ENCODE measurements at places on chromosomes 4 and X.

- H3K4me3 ChIP-seq: no peak overlapping the region
- peak; percentile 46 for DNase-seq
- H3K27ac ChIP-seq: no peak overlapping the region
- H3K27me3 ChIP-seq: no peaks in the 10 kb centered on the region
Measured at GRCh38 chr4:1505511-1506460, 99.5 kb upstream of the NKX1-1 start.

GRCh38 chr4:7745301-7745885 is 194.3 kb downstream of the AFAP1 start:
- H3K27me3 ChIP-seq: no peaks in the 10 kb centered on the region
- no peak overlapping the region for H3K27ac ChIP-seq
- H3K36me3 ChIP-seq: no peaks in the 10 kb centered on the region
- DNase-seq: no peak

DNA sequence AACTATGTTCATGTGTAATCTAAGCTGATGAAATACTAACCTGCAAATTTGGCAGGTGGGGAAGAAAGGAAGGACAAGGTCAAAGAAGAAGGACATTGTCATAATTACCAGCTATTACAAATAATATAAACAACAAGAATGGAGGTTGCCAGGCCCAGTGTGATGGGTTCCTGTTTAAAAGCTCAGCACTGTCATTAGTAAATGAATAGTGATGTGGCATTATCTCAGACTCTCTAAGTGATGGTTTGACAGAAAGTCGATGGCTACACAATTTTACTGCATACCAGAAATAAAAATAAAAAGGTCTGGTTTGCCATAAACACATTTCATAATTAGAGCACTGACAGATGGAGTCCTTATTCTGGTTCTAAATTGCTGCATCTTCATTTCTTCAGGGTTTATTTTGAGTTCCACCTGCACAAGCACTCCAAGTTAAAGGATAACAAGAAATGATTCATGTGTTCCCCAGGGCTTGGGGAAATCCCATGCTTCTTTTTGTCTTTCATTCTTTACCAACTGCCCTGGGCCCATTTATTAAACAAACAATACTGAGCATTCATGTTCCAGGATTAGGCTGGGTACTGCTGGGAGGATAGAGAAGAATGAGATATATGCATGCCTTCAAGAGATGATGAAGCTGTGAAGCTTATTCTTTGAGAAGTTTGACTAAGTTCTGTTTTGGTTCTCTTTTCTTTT is 367.8 kb upstream of the RASGEF1B start:
- no peak overlapping the region for H3K4me3 ChIP-seq
- H3K36me3 ChIP-seq: no peaks in the 10 kb centered on the region
- no peak overlapping the region for H3K27ac ChIP-seq
- DNase-seq: no peak
- no peaks in the 10 kb centered on the region for H3K4me1 ChIP-seq

DNA sequence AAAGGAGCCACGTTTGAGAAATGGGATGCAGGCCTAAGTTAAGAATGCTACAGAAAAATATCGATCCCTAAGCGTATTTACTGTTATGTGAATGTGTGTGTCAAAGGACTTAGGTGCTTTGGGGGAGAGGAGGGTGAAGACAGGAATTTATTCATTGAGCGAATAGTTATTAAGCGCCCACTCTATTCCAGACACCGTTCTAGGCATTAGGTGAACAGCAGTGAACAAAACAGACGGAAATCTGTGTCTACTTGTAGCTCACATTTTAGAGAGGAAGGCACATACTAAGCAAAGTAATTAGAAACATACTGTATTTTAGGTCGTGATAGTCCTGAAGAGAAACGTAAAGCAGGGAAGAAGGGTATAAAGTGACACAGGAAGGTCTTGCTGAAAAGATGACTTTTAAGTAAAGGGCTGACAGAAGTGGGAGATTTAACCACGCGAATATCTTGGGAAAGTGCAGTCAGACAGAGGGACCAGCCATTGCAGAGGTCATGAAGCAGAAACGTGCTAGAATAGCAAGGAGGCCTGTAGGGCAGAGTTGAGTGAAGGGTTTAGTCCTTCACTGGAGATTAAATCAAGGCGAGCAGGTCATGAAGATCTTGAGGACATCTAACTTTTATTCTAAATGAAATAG is 541 bp downstream of the AIMP1 start:
- H3K27me3 ChIP-seq: no peaks in the 10 kb centered on the region
- no peak for DNase-seq
- H3K36me3 ChIP-seq: 0 out of 2 replicates have a peak, but pooled peaks cover 3% of the 10 kb centered on the region
- peak overlapping the region; percentile 88 for H3K4me3 ChIP-seq
- H3K27ac ChIP-seq: peak overlapping the region; percentile 99

DNA sequence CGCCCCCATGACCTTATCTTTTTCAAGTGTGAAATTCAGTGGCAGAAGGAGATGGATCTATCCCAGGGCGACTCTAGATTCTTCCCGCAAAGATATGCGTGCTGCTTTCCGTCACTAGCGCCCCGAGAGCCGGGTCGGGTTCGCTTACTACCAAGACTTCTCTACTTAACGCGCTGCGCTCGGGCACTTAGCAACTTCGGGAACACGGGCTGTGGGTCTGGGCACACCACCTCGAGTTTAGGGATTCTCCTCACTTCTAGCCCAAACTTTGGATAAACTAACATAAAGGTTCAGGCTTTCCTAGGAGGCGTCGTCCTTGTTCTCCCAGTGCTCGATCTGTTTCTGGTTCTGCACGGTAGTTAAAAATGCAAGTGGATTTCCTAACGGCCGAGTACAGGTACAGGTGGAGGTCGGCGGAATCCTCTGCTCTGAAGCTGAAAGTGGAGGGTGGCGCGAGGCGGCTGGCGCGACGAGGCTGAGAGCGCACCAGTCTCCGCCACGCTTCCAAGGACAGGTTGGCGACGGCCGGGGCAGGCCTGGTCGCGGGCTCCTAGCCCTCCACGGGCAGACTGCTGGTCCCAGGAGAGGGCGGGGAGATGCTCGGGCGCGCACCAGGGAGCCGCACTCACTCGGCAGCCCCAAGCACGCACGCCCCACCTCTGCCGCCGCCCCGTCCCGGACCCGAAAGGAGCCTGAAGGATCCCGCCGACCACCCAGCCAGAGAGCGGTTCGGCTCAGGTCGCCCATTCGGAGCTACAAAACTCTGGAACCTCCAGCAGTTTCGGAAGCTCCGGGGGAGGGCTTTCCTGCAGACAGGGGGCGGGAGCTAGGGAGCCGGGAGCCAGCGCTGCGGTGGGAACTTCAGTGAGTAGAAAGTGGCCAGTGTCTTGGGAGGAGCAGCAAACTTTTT is 100.8 kb upstream of the TENM3 start:
- peak overlapping the region; percentile 93 for H3K4me3 ChIP-seq
- no peaks in the 10 kb centered on the region for H3K36me3 ChIP-seq
- no peak overlapping the region for H3K27ac ChIP-seq
- peaks cover 13% of the 10 kb centered on the region for H3K4me1 ChIP-seq
- H3K27me3 ChIP-seq: peaks cover 26% of the 10 kb centered on the region

All from H1 (cell line).